ENCODE measurements at places on chromosomes 6 and 20. TPM values are rescaled to one million over a fixed set of nuclear protein-coding genes. Genes with fewer than 3 reads are reported as not detected.

DNA sequence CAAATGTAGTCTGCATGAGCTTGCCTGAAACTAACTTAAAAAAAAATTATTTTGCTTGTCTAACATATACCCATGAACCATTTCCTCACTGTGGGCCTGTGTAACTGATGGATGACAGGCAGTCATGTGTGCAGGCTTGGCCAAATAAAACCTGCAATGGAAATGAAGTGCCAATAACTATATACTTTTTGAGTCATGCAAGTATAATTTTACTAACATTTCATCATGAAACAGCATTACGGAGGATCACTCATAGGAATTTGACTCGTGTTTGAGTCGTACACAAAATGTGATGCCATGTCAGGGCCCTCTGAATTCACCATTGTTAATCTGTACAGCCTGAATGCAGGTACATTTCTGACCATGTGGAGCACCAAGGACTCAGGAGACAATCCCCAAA lies 46.6 kb downstream of the HDDC2 start:
- DNase-seq, result no peak
- peaks cover 39% of the 10 kb centered on the region for H3K36me3 ChIP-seq
- H3K27me3 ChIP-seq, result no peaks in the 10 kb centered on the region
- no peaks in the 10 kb centered on the region for H3K4me1 ChIP-seq
- H3K4me3 ChIP-seq, result no peak overlapping the region

- peak overlapping the region; percentile 61 for H3K27ac ChIP-seq
- peaks cover 3% of the 10 kb centered on the region for H3K36me3 ChIP-seq
- H3K4me3 ChIP-seq, result no peak overlapping the region
- DNase-seq, result no peak
- peaks cover 50% of the 10 kb centered on the region for H3K4me1 ChIP-seq
- no peaks in the 10 kb centered on the region for H3K27me3 ChIP-seq
Measured at GRCh38 chr6:170314983-170315382, 8.4 kb downstream of the FAM120B start.

DNA sequence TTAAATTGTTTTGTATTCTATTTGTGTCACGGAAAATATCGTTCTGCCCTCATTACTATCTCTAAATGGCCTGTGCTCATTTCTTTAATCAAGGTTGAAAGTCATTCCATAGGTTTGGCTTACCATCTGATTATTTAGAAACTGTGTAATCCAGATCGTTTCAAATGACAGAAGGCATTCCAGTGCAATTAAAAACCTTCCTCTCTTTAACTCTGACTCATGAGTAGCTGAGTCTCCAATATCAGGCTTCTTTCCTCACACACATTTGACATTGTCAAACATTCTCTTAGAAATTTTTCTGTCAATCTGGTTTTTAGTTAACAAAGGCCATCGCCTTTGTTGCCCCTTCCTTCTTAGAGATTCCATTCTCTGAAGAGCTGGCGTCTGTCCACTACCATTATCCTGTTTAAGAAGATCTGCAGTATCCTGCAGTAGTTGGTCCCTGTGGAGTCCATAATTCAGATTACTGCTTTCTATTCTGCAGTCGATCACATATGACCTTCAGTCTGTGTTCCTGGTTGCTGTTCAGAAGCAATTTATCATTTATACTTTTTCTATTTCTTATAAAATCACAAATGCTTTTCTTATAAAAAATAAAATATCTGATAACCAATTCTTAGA lies 3.9 kb upstream of the TRDN start:
- H3K27ac ChIP-seq, result peak overlapping the region; percentile 96
- H3K4me1 ChIP-seq, result peaks cover 33% of the 10 kb centered on the region
- DNase-seq, result no peak
- no peaks in the 10 kb centered on the region for H3K36me3 ChIP-seq

DNA sequence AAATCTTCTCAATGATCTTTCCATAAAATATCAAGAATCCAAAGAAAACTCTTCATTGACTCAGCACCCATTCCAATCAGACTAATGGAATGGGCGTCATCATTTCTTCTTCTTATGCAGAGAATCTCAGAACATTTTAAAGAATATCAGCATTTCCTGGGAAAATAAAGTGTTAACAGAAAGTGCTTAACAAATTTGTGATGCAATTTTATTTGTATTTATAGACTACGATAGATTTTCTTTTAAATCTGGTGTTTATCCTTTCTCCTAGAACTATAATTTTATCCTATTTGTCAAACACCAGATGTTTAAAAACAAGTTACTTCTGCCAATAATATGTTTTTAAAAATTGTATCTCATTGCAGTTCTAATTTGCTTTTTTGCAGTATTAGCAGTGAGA lies 330.7 kb downstream of the COL12A1 start:
- no peaks in the 10 kb centered on the region for H3K36me3 ChIP-seq
- no peak overlapping the region for H3K4me3 ChIP-seq
- no peaks in the 10 kb centered on the region for H3K27me3 ChIP-seq
- H3K4me1 ChIP-seq, result no peaks in the 10 kb centered on the region
- H3K27ac ChIP-seq, result no peak overlapping the region
- DNase-seq, result no peak

DNA sequence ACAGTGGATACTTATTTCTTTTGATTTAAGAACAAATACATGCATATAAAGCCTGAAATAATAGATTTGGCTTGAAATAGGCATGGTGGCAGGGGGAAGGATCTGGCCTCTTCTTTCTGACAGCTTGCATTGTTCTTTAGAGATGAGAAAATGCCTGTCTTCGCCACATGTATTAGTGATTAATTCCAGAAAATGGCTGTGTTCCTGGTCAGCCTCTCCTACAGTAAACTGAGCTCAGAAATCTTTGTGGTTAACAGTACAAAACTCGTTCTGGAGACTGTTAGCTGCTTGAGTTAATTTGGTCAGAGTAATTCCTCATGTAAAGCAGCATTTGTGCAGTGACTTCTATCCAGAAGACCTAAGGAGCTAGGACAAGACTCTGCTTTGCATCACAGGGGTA lies 151.5 kb downstream of the EYA4 start:
- no peaks in the 10 kb centered on the region for H3K36me3 ChIP-seq
- no peaks in the 10 kb centered on the region for H3K27me3 ChIP-seq
- no peak overlapping the region for H3K4me3 ChIP-seq
- H3K27ac ChIP-seq, result no peak overlapping the region
- H3K4me1 ChIP-seq, result peaks cover 33% of the 10 kb centered on the region

- H3K27me3 ChIP-seq, result no peaks in the 10 kb centered on the region
- no peak for DNase-seq
- no peak overlapping the region for H3K4me3 ChIP-seq
Measured at GRCh38 chr6:160043784-160044183, 74.9 kb downstream of the IGF2R start.

DNA sequence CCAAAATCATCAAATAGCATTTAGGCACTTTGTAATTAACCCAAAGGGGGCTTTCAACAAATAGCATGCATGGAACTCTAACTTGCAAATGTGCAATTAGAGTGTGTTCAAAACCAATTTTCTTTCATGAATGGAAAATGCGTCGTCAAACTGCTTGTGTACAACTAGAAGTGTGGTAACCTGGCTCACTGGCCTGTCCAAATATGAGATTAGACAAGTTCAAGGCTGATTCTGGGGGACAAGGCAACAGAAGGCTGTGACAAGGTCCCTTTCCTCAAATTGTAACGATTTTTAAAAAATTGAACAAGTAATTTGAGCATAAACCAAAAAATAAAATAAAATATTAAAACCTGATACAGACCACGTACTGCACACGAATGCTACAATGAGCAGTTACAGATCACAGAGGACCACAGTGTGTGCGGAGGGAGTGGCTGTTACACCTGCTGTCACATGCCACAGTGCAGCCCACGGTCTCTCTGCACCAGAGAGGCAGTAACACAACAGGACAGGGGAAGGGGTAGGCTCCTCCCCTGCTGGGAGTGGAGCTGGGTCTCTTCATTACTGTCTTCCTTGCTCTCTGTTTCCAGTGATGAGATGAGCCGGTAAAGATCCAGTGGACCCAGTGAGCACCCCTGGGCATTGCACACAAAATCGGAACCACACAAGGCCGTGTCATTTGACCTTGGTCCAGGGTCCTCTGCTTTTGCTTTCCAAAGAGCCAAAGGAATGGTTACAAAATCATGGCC lies 252.2 kb upstream of the PDE10A start:
- no peak overlapping the region for H3K4me3 ChIP-seq
- H3K27me3 ChIP-seq, result no peaks in the 10 kb centered on the region
- H3K27ac ChIP-seq, result no peak overlapping the region
- H3K4me1 ChIP-seq, result no peaks in the 10 kb centered on the region
- no peak for DNase-seq

GRCh38 chr6:33481192-33481591 lies 26.8 kb downstream of the ZBTB9 start:
- DNase-seq, result no peak
- no peak overlapping the region for H3K4me3 ChIP-seq
- no peak overlapping the region for H3K27ac ChIP-seq

DNA sequence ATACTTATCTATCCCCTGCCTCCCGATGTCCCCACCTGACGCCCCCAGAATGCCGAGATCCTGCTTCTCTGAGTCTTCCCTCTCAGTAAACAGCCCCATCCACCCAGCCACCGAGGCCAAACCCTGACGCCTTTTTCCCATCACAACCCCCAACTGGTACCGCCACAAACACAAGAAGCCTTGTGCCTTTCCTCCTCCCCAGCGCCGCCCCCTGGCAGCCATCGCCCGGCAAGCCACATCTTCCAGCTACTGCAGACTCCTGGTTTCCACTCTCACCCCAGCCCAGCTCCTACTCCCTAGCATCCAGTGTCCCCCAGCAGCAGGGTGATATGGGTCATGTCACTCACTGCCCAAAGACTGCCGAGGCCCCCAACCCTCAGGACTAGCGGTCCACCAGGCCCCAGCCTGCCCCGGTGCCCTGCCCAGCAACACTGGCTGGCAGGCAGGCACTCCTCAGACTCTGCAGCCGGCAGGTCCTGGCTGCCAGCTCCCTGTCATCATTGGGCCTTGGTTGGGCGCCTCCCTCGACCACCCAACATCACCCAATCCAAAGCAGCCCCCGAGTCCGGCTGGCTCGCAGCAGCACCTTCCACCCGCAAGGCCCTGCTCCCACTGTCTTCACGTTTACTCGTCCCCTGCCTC lies 11.2 kb downstream of the TCFL5 start:
- peaks cover 3% of the 10 kb centered on the region for H3K36me3 ChIP-seq
- H3K27me3 ChIP-seq, result no peaks in the 10 kb centered on the region
- no peak overlapping the region for H3K4me3 ChIP-seq
- H3K4me1 ChIP-seq, result no peaks in the 10 kb centered on the region

GRCh38 chr6:28768187-28768913 lies 155.4 kb downstream of the TRIM27 start:
- H3K27me3 ChIP-seq, result peaks cover 99% of the 10 kb centered on the region
- H3K4me3 ChIP-seq, result no peak overlapping the region
- no peaks in the 10 kb centered on the region for H3K4me1 ChIP-seq
- no peaks in the 10 kb centered on the region for H3K36me3 ChIP-seq

DNA sequence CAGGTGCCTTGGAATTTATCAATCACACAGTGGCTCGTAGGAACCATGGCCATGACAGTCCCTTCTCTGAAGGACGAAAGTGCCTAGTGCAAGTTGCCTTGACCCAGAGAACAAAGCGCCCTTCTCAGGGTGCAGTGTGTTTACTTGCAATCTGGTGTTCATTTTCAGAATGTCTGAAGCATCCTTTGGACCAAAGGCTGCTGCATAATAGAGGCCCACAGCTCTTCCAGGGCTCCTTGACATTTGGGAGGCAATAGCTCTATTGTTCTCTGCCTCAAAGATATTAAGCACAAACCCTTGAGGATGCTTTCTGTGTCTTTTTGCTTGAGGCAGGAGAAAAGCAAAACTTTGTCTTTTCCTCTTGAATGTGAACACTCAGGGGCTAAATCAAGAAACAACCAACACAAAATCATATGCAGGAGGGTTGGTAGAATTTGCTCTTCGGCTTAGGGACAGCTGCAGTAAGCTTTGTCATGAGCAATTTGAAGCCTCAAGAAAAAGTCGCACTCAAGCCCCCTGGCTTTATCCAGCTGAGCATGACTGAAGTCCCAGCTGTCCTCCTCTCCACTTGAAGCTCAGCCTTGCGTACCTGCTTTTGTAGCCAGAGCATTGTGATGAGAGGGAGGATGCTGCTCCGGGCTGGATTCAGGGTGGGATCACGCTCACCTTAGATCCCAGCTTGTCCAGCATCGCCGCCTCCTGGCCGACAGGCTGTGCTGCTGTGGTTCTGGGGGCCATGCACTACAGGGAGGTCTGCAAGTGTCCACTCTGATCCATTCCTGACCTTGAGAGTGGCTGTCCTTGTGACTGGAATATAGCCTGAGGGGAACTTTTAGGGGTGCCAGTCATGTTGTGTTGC lies 495.4 kb downstream of the CDH26 start:
- H3K36me3 ChIP-seq, result no peaks in the 10 kb centered on the region
- H3K27ac ChIP-seq, result no peak overlapping the region
- H3K27me3 ChIP-seq, result no peaks in the 10 kb centered on the region
- H3K4me3 ChIP-seq, result no peak overlapping the region
- no peak for DNase-seq

DNA sequence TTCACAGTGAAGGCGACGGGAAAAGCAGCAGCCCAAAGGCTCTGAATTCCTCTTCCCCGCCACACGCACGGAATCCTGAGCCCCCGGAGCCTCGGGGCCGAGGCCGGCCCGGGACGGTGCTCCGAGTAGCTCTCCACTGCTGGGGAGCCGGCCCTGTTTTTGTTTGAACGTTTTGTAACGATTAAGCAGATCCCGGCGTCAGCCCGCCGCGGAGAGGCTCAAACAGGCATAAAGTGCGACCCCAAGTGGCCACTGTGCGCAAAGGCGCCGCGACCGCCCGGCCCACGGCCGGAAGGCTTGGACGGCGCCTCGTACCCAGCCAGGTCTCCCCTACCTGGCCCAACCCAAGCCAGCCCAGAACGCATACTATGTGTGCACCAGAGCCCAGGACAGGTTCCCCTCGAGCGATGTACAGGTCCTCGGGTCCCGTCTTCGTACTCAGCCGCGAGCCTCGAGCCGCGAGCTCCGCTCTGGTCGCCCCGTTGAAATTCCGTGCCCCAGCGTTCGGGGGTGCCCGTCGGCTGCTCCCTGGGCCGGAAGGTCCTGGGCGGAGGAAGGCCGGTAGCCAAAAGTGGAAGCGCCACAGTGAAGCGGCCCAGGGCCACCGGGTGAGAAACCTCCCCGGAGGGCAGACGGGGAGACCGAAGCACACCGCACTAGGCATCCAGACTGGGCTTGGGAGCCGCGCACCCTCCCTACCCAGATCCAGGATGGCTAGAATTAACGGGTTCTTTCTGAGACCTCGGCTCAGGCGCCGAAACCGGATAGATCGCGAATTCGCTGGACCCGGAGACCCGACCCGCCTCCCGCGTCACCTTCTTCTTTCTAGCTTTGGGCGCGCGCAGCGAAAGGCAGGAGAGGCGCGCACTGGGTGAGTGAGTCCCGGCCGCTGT lies 1.2 kb upstream of the MAFB start:
- H3K4me1 ChIP-seq, result peaks cover 19% of the 10 kb centered on the region
- H3K27ac ChIP-seq, result peak overlapping the region; percentile 93
- peak; percentile 89 for DNase-seq
- H3K27me3 ChIP-seq, result peaks cover 10% of the 10 kb centered on the region
- H3K4me3 ChIP-seq, result peak overlapping the region; percentile 76
- H3K36me3 ChIP-seq, result no peaks in the 10 kb centered on the region

- no peaks in the 10 kb centered on the region for H3K27me3 ChIP-seq
- no peaks in the 10 kb centered on the region for H3K4me1 ChIP-seq
- H3K36me3 ChIP-seq, result no peaks in the 10 kb centered on the region
- DNase-seq, result no peak
- H3K27ac ChIP-seq, result no peak overlapping the region
Measured at GRCh38 chr6:14951704-14952103, 294.2 kb upstream of the JARID2 start.

GRCh38 chr20:15220778-15221565 lies 883.6 kb upstream of the FLRT3 start:
- no peak overlapping the region for H3K27ac ChIP-seq
- H3K4me3 ChIP-seq, result no peak overlapping the region
- no peaks in the 10 kb centered on the region for H3K36me3 ChIP-seq
- no peaks in the 10 kb centered on the region for H3K4me1 ChIP-seq
- DNase-seq, result no peak
- H3K27me3 ChIP-seq, result no peaks in the 10 kb centered on the region

SRSF12 gene
- total RNA-seq, result 0.71 TPM

PHACTR2 gene
- 46.1 TPM for total RNA-seq

HSF2 gene
- 24.4 TPM for total RNA-seq

NFATC2 gene
- total RNA-seq, result 2.0 TPM

ARG1 gene
- 0.59 TPM for total RNA-seq

SLC13A3 gene
- total RNA-seq, result 0.38 TPM
